ENCODE measurements at places on chromosomes 4 and X. TPM values are rescaled to one million over a fixed set of nuclear protein-coding genes. Genes with fewer than 3 reads are reported as not detected.

- no peaks in the 10 kb centered on the region for H3K27me3 ChIP-seq
- no peak overlapping the region for H3K27ac ChIP-seq
- no peak overlapping the region for H3K4me3 ChIP-seq
- no peaks in the 10 kb centered on the region for H3K4me1 ChIP-seq
These were observed 129.1 kb upstream of the AFF2 start for GRCh38 chrX:148371291-148371690.

DNA sequence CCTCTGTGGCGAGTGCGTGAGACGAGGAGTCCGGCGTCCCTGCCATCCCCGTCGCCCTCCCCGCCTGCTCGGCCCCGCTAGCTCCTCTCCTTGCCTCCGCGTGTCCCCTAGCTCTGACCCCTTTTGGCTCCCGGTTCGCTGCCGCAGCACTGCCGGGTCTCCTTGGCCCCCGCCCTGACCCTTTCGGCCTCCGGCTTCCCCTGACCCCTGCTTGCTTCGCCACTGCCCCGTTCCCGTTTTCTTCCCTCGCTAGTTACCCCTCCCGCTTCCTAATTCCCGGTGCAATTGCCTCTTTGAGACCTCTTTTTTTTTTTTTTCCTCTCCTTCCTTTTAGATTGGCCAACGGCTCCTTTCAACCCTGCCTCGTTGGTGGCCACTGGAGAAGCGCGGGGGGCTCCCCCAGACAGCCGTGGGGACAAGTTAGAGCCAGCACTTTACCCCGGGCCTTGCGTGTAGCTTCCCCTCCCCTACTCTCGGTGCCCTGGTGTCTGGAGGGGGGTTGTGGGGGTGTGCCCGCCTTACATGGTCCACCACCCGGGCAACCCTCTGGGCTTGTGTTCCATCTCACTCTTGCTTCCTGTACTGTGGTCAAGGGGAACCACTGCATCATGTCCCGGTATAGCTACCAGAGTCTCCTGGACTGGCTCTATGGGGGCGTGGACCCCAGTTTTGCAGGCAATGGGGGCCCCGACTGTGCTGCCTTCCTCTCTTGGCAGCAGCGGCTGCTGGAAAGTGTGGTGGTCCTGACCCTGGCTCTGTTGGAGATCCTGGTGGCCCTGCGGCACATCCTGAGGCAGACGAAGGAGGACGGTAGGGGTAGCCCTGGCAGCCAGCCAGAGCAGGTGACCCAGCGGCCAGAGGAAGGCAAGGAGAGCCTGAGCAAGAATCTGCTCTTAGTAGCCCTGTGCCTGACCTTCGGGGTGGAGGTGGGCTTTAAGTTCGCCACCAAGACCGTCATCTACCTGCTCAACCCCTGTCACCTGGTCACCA is 548 bp downstream of the TMEM164 start:
- H3K27ac ChIP-seq: peak overlapping the region; percentile 10
- H3K4me3 ChIP-seq: peak overlapping the region; percentile 68
- H3K27me3 ChIP-seq: no peaks in the 10 kb centered on the region
- peaks cover 8% of the 10 kb centered on the region for H3K4me1 ChIP-seq

GRCh38 chr4:27701606-27702005 is 841.0 kb downstream of the STIM2 start:
- no peak overlapping the region for H3K27ac ChIP-seq
- no peak for DNase-seq
- H3K27me3 ChIP-seq: no peaks in the 10 kb centered on the region
- H3K4me3 ChIP-seq: no peak overlapping the region

GRCh38 chrX:74343343-74344279 is 39.6 kb downstream of the ZCCHC13 start:
- H3K27ac ChIP-seq: no peak overlapping the region
- H3K36me3 ChIP-seq: no peaks in the 10 kb centered on the region
- no peak overlapping the region for H3K4me3 ChIP-seq
- H3K4me1 ChIP-seq: no peaks in the 10 kb centered on the region

The GPRIN3 gene
- total RNA-seq: 0.03 TPM

- no peak overlapping the region for H3K27ac ChIP-seq
- DNase-seq: no peak
- no peaks in the 10 kb centered on the region for H3K4me1 ChIP-seq
- H3K27me3 ChIP-seq: no peaks in the 10 kb centered on the region
- no peak overlapping the region for H3K4me3 ChIP-seq
- H3K36me3 ChIP-seq: peaks cover 18% of the 10 kb centered on the region
These were observed 17.7 kb upstream of the HERC5 start for GRCh38 chr4:88439161-88439760.

- no peaks in the 10 kb centered on the region for H3K27me3 ChIP-seq
- H3K36me3 ChIP-seq: no peaks in the 10 kb centered on the region
- H3K4me3 ChIP-seq: no peak overlapping the region
- no peak overlapping the region for H3K27ac ChIP-seq
- H3K4me1 ChIP-seq: no peaks in the 10 kb centered on the region
- DNase-seq: no peak
These were observed 20.0 kb downstream of the MORF4L2 start for GRCh38 chrX:103666202-103667107.

DNA sequence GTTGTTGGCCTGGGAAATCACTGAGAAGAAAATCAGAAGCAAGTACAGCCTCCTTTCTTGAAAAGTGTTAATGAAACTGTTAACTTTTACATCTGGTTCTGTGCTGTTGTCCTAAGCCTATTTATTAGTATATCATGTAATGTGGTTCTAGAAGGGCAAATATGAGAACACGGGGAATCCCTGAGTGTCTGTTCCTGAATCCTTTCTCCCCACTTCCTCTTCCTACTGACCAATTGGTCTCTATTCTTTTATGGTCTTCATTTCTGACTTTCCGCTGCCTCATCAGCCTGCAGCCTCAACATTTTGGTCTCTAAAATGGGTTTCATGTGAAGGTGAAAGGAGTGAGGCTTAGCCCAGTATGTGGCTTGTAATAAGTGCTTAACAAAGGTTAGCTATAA is 159.9 kb upstream of the MAMLD1 start:
- DNase-seq: peak; percentile 19
- H3K4me3 ChIP-seq: no peak overlapping the region
- no peaks in the 10 kb centered on the region for H3K27me3 ChIP-seq
- no peaks in the 10 kb centered on the region for H3K36me3 ChIP-seq
